ENCODE measurements at places on chromosomes 2 and 18. TPM values are rescaled to one million over a fixed set of nuclear protein-coding genes. Genes with fewer than 3 reads are reported as not detected.

- no peaks in the 10 kb centered on the region for H3K36me3 ChIP-seq
- H3K27me3 ChIP-seq = no peaks in the 10 kb centered on the region
- H3K4me3 ChIP-seq = no peak overlapping the region
- no peak overlapping the region for H3K27ac ChIP-seq
- no peaks in the 10 kb centered on the region for H3K4me1 ChIP-seq
Measured at GRCh38 chr18:53380063-53380639, 844.3 kb downstream of the MBD2 start.

GRCh38 chr18:2617401-2617998, 38.0 kb upstream of the SMCHD1 start:
- H3K36me3 ChIP-seq = peaks cover 5% of the 10 kb centered on the region
- no peaks in the 10 kb centered on the region for H3K4me1 ChIP-seq
- no peak overlapping the region for H3K4me3 ChIP-seq
- H3K27me3 ChIP-seq = no peaks in the 10 kb centered on the region
- DNase-seq = no peak
- H3K27ac ChIP-seq = no peak overlapping the region

DNA sequence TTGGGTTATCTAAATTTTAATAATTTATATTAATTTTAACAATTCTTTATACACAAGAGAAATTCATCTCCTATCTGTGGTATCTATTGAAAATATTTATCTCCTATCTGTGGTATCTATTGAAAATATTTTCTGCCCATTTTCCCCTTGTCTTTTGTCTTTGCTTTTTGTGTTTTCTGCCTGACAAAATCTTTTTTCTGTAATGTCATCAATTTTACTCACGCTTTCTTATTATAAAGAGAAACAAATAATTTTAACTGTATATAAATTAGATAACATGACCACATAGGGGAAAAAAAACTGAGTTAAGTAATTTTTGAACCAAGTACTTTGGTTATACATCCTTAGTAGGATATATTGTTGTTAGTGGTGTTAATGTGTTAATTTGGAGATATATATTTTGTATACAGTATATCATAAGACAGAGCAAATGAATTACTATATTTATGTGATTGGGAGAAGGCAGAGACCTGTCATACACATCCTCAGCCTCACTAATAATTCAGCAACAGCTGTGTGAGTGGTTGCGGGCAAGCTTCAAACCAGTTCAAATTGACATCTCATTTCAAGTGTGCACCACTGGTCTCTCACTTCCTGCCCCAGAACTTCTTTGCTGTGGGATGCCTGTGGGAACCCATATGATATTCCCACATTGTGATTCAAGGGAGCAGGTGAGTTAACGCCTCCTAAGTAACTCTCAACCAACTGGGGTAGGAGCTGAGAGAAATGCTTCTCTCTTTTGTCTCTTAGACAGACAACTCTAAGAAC, 292.4 kb downstream of the SP3 start:
- H3K36me3 ChIP-seq = no peaks in the 10 kb centered on the region
- peaks cover 6% of the 10 kb centered on the region for H3K27me3 ChIP-seq
- H3K4me1 ChIP-seq = no peaks in the 10 kb centered on the region
- H3K4me3 ChIP-seq = no peak overlapping the region
- no peak overlapping the region for H3K27ac ChIP-seq
- no peak for DNase-seq

DNA sequence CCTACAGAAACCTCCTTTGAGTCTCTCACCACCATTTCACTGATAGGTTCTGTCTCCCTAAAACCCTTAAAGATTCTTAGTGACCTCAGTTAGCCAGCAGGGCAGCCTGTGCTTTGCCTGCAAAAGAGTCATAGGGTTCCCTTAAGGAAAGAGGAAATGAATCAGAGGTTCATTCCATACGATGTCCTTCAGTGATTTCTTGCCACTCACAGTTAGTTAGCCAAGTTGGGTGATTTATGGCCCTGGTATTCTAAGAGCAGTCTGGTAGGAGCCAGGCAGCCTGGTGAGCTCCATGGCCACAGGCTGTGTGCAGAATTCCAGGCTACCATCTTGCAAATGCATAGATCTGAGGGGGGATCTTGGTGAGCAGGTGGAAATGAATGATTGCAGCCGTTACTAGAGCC, 18.7 kb upstream of the CCBE1 start:
- H3K36me3 ChIP-seq = no peaks in the 10 kb centered on the region
- no peak overlapping the region for H3K27ac ChIP-seq
- H3K27me3 ChIP-seq = no peaks in the 10 kb centered on the region
- H3K4me3 ChIP-seq = no peak overlapping the region

DNA sequence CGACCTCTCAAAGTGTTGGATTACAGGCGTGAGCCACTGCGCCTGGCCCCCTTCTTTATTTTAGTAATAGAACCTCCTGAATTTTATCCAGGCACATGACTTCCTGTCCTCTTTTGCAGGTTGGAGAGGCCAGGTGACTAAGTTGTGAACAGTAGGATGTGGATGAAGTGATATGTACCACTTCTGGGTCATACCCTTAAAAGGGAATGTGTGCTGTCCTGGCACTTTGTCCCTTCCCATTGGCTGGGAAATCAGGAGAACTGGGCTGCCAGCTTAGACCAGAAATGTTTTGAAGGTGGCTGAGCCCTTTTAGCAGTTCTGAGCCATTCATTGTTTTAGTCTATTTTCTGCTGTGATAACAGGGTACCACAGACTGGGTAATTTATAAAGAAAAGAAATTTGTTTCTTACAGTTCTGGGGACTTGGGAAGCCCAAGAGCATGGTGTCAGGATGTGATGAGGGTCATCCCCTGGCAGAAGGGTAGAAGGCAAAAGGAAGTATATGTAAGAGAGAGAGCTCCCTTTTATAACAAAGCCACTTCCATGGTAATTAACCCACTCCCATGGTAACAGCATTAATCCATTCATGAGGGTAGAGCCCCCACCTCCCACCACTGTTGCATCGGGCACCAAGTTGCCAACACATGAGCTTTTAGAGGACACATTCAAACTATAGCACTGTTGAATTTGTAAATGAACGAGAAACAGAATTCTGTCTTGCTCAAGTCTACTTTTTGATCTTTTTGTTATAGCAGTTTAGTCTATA, 79.1 kb downstream of the TTC27 start:
- no peaks in the 10 kb centered on the region for H3K27me3 ChIP-seq
- H3K27ac ChIP-seq = no peak overlapping the region
- no peak overlapping the region for H3K4me3 ChIP-seq
- H3K4me1 ChIP-seq = peaks cover 9% of the 10 kb centered on the region
- DNase-seq = no peak
- peaks cover 3% of the 10 kb centered on the region for H3K36me3 ChIP-seq

- DNase-seq = no peak
- H3K27ac ChIP-seq = no peak overlapping the region
- H3K36me3 ChIP-seq = no peaks in the 10 kb centered on the region
- H3K27me3 ChIP-seq = peaks cover 3% of the 10 kb centered on the region
- no peaks in the 10 kb centered on the region for H3K4me1 ChIP-seq
Measured at GRCh38 chr2:31331156-31331555, 83.4 kb downstream of the XDH start.

GRCh38 chr2:116582850-116583249, 1231.6 kb upstream of the DDX18 start:
- no peak overlapping the region for H3K27ac ChIP-seq
- no peaks in the 10 kb centered on the region for H3K4me1 ChIP-seq
- H3K27me3 ChIP-seq = no peaks in the 10 kb centered on the region
- H3K4me3 ChIP-seq = no peak overlapping the region

The GAD1 gene
- total RNA-seq = 0.60 TPM

DNA sequence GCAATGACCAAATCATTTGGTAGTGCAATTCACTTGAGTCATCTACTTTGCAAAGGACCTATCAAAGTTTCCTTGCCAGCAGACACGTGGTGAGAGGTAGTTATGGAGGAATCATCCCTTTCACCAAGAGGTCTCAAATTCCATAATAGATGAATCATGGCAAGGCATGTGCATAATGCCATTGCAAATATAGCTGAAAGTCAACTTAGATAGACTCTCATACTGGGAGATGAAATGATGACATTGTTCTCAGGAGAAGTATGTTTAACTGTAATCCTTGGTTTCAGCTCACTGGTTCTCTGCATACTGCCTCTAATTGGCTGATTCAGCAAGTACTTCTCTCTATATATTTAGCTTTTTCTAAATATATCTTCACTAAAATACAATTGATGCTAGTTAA, 57.2 kb downstream of the CALCRL start:
- DNase-seq = peak; percentile 56
- H3K4me1 ChIP-seq = peaks cover 35% of the 10 kb centered on the region
- peak overlapping the region; percentile 11 for H3K27ac ChIP-seq
- no peaks in the 10 kb centered on the region for H3K27me3 ChIP-seq

GRCh38 chr2:4931721-4932365, 760.3 kb upstream of the SOX11 start:
- DNase-seq = no peak
- no peaks in the 10 kb centered on the region for H3K4me1 ChIP-seq
- no peaks in the 10 kb centered on the region for H3K36me3 ChIP-seq
- H3K27me3 ChIP-seq = no peaks in the 10 kb centered on the region
- H3K4me3 ChIP-seq = no peak overlapping the region
- no peak overlapping the region for H3K27ac ChIP-seq

- H3K4me1 ChIP-seq = peaks cover 4% of the 10 kb centered on the region
- no peak overlapping the region for H3K4me3 ChIP-seq
- no peak overlapping the region for H3K27ac ChIP-seq
- H3K27me3 ChIP-seq = no peaks in the 10 kb centered on the region
- H3K36me3 ChIP-seq = no peaks in the 10 kb centered on the region
- DNase-seq = no peak
Measured at GRCh38 chr18:31273812-31274527, 44.0 kb upstream of the DSG1 start.

DNA sequence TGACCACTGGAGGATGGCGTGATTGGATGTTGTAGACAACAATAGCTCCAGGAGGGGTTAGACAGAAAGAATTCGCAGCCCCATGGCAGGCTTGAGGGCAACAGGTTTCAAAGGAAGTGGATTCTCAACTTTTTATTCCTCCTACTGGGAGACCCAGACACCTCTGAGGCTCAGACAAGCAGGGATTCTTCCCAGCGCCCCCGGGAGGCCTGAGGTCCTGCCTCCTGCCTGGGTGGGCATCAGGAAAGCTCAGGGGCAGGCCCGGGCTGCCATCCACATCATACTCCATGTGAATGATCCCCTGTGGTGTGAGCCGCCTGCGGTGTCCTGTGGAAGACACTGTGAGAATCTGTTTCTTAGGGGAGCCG, 203.5 kb downstream of the CYP26B1 start:
- no peak overlapping the region for H3K4me3 ChIP-seq
- H3K4me1 ChIP-seq = no peaks in the 10 kb centered on the region
- H3K27me3 ChIP-seq = peaks cover 2% of the 10 kb centered on the region
- H3K36me3 ChIP-seq = no peaks in the 10 kb centered on the region
- no peak overlapping the region for H3K27ac ChIP-seq

All from endothelial cell of umbilical vein (primary cell).